ENCODE measurements at places on chromosomes 5 and 9.

DNA sequence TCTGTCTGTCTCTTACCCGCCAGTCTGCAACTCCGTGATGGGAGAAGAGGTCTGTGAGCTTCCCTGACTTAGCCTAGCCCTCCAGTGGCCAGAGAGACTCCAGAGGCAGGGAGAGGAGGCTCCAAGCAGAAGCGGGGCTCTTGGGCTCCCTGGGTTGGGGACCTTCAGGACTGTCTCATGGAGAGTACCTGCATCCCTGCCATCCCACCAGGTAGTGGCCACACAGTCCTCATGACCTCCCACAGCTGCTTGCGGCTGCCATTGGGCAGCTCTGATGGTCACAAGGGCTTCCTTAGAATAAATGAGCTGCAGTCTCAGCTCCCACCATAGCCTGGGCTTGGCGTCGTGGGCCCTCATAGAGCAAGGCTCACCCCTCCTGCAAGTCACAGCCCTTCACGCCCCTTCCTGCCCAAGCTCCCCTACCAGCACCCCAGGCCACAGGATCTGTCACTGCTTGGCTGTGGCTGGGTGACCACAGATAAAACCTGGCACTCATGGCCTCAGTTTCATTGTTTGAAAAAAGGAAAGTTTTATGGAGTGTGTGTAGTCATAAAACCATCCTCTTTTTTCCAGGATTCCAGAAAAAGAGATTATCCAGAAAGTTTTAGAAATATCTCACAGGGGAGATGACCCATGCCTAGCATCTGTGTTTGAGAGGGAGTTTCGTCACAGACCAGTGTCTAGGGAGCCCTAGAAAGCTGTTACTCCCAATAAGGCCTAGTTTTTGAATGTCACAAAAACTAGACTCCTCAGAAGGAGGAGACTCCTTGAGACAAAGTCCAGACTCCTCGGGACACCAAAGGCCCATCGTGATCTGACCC, 48.4 kb downstream of the PPARGC1B start:
- DNase-seq: no peak

- DNase-seq: no peak
These were observed 699.6 kb downstream of the TAF11L14 start for GRCh38 chr5:18333841-18334240.

DNA sequence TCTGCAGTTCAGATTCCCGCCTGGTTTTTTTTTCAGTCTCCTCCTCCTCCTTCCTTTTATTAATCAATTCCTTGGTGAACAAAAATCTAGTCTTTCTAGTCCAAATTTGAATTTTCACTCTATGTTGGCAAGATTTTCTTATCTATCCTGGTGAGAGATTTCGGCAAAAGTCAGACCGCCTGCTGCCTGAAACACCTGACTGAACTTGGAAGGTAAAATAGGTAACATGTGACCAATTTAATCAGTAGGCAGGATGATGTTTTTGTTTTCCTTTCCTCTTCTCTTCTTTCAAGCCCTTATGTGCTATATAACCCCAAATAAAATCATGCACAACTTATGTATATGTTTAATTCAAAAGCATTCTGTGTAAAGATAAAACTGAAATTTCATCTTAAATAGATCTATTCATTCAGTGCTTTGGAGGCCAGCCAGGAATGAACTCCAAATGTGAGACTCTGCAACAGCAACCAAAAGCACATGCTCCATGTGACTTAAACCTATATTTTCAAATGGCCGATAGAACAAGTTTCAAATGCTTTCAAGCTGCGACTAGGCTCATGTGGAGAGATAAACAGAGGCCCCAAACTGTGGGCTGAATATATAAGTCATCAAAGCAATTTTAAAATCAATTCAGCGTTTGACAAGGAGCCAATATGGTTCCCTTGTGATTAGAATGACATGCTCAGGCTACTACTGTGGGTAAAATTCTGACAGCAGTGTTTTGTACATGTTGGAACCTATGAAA, 100.4 kb upstream of the SEMA6A start:
- DNase-seq: no peak

- DNase-seq: no peak
These were observed 21.9 kb downstream of the DIAPH1 start for GRCh38 chr5:141596867-141597266.

DNA sequence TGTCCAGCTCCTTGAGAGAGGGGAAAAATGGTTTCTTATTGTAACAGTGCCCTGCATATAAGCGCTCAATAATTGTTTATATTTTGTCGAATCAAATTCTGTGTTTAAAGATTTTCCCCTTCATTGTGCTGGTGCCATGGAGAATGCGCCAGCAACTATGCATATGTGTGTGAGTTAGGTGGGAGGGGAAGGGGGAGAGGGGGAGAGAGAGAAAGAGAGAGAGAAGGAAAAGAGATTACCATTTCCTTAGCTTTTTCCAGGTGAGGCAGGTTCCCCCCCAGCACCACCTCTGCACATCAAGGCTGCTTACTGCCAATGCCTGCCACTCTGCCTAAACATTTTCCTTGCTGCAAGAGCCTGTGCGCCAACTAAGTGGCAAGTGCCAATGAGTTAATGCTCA, 111.0 kb downstream of the PJA2 start:
- no peak for DNase-seq
